ENCODE measurements at places on chromosomes 11 and 22.

- DNase-seq, result no peak
Observed at GRCh38 chr11:5298451-5298850, 3.3 kb downstream of the OR51B4 start.

GRCh38 chr22:23906641-23907040 lies 12.5 kb downstream of the MIF start:
- DNase-seq, result no peak

DNA sequence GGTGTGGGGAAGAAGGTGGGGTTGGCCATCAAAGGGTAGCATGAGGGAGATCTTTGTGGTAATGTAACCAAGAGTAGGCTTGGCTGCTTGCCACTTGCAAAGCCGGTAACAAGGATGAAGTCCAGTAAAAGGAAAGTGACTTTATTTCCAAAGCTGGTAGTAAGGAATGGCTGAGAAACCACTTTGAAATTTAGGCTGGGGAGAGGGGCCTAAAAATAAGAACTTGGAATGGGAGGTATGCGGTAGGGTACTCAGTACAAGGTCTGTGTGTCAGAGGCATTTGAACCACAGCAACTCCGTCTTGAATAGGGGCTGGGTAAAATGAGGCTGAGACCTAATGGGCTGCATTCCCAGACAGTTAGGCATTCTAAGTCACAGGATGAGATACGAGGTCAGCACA lies 216.0 kb upstream of the ISX start:
- no peak for DNase-seq

DNA sequence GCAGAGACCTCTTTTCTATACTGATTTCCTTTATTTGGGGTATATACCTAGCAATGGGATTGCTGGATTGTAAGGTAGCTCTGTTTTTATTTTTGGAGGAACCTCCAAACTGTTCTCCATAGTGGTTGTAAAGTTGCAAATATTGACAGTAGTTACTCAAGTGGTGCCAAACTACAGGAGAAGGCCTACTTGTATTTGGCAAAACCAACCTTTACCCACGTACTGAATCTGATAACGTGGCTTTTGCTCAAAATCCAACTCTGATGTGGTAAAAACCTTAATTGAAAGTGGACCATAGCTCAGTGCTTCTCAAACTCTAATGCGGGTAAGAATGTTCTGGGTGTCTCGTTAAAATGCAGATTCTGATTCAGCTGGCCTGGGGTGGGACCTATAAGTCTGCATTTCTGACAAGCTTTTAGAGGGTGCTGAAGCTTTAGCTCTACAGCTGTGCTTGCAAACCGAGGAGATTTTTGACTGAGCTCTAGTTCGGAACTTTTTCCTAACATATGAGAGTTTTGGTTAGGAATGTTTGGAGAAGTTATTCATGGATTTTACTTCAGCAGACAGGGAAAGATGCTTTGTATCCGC lies 69.8 kb downstream of the PACS1 start:
- no peak for DNase-seq

DNA sequence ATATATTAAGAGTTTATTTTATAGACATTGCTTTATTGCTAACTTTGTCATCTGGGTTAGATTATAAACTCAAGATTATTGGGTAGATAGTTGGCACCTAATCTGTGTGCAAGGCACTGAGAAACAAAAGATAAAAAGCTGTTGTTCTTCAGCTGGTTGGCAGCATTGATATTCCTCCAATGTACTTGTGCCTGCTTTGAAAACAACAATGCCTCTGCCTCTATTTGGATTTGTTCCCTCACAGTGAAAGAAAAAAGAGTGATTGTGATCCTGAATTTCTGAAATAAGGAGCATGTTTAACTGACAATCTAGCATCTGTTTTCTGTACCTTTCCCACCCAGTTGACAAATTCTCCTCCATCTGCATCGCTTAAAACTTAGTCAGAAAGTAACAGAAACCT lies 98.3 kb downstream of the TYR start:
- no peak for DNase-seq

- no peak for DNase-seq
Observed at GRCh38 chr11:10379871-10380568, 75.0 kb upstream of the AMPD3 start.

- no peak for DNase-seq
Observed at GRCh38 chr22:24181996-24182899, 961 bp downstream of the SUSD2 start.

GRCh38 chr11:63838150-63838677 lies 696 bp upstream of the MARK2 start:
- no peak for DNase-seq

DNA sequence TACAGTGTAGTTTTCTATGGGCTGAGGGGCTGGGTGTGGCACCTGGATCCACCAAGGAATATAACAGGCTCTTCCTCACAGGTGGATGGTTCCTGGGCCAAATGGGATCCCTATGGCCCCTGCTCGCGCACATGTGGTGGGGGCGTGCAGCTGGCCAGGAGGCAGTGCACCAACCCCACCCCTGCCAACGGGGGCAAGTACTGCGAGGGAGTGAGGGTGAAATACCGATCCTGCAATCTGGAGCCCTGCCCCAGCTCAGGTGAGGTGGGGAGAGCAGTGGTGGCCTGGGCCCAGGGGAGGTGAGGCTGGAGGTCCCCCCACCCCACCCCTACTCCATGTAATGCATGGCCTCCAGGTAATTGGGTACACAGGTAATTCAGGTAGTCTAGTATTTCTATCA lies 20.7 kb downstream of the ADAMTS15 start:
- DNase-seq, result no peak

GRCh38 chr11:12968101-12968500 lies 41.0 kb upstream of the RASSF10 start:
- no peak for DNase-seq

GRCh38 chr11:91795139-91795887 lies 429.3 kb upstream of the FAT3 start:
- no peak for DNase-seq

DNA sequence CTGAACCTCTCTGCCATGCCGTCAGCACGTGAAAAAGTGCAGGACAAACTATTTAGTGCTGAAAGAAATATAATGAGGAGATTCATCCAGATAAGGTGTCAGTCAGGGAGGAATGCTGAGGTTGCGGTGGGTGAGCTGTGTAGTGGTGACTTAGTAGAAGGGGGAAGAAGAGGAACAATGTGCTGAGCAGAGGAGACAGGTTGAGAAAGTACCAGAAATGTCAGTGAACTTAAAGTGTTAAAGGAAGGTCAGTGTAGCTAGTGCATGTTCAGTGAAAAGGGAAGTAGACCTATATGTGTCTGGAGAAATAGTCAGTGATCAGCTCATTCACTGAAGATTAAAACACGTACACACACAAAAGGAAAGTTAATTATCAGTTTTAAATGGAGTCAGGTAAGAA lies 237.6 kb upstream of the CCDC179 start:
- DNase-seq, result no peak

DNA sequence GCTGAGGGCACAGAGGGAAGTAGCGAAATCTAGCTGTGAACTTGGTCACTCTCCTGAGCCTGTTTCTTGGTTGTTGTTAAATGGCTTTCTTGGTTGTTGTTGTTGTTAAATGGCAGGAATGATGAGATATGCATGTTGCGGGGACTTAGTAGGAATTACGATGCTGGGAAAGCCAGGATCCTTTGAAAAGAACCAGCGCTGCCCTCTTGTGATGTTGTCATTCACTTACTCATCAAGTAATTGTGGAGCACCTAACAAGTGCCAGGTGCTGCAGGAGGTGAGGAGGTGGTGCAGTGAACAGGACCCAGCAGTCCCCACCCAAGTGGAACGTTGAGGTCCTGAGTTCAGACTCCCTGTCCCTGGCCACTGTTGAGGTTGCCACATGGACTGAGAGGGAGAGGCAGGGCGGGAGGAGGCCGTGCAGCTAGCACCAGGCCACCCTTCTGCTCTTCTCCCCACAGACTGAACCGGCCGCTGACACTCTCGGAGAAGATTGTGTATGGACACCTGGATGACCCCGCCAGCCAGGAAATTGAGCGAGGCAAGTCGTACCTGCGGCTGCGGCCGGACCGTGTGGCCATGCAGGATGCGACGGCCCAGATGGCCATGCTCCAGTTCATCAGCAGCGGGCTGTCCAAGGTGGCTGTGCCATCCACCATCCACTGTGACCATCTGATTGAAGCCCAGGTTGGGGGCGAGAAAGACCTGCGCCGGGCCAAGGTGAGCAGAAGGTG lies 36.8 kb downstream of the POLR3H start:
- no peak for DNase-seq

GRCh38 chr11:45928535-45929215 lies 6.2 kb downstream of the LARGE2 start:
- DNase-seq, result no peak

- no peak for DNase-seq
Observed at GRCh38 chr11:8527939-8528338, 66.1 kb downstream of the STK33 start.

DNA sequence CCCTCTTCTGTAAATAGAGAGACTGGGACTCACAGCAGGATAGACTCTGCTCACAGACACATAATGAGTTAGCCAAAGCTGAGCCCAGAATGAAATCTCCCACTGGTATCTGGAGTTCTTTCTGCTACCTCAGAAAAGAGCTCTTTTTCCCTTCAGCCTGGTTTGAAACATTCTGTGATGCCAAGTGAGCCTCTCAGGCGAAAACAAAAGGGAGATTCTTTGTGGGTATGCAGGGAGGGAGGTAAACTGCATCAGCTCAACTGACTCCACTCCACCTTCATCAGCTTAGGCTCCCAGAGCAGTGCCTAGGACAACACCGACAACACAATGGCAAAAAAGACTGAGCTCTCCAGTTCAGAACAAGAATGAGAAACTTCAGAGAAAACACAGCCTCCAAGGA lies 55.1 kb upstream of the SCUBE2 start:
- no peak for DNase-seq

DNA sequence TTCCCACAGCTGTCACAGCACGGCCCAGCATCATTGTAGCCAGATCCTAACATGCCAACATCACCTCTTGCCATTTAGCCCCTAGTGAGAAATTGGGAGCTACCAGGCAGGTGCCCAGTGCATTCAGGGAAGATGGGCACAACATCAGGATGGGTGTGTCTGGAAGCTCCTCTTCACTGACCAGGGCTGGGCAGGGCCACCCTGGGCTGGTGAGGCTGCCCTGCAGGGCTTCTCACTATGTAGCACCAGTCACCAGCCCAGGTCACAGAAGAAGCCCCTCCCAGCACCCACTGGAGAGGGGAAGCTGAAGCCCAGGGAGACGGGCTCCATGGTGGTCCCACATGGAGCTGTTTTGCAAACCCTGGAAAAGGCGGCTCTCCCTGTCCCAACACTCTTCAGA lies 13.9 kb downstream of the ZNF74 start:
- DNase-seq, result no peak

DNA sequence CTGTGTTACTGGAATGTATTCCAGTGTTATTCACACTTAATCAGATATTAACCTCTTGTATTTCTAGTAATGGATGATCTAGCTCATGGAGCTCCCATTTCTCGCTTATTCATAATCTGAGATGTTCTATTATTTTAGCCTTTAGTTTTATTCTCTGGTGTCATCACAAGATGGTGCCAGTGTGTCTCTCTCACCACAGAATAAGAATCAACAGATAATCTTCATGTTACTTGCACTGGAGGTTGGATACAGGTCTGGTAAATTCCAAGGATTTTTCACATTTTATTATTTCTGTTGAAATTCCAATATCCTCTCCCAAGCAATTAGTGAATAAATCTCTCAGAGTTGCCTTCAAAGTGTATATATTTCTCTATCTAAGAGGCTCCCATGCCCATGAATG lies 74.6 kb downstream of the CASP12 start:
- DNase-seq, result no peak

- DNase-seq, result no peak
Observed at GRCh38 chr11:88038063-88038462, 137.2 kb downstream of the RAB38 start.

GRCh38 chr22:28064920-28065319 lies 145.9 kb upstream of the PITPNB start:
- no peak for DNase-seq

- DNase-seq, result no peak
Observed at GRCh38 chr11:60844045-60844869, 2.3 kb downstream of the CCDC86 start.

- no peak for DNase-seq
Observed at GRCh38 chr22:46063846-46064227, 86.5 kb upstream of the PPARA start.
